ENCODE measurements at places on chromosomes 5 and 9. TPM values are rescaled to one million over a fixed set of nuclear protein-coding genes. Genes with fewer than 3 reads are reported as not detected.

C8G gene
- 3.2 TPM for total RNA-seq

DNA sequence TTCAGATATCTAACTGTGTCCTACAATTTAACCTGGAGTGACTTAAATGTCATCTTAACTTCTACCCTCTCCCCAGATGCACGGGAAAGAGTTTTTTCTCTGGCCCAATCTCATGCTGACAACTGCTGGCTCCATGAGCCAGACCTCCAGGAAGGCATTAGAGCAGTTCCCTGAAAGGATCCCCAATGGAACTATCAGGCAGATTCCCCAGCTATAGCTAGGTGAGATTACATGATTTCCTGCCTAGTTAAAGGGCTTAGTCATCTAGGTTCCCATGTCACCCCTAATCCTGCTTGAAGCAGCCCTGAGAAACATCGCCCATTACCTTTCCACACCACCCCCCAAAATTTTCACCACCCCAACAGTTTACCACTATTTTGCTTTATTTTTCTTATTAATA is 373.5 kb upstream of the TRPC7 start:
- DNase-seq: no peak

DNA sequence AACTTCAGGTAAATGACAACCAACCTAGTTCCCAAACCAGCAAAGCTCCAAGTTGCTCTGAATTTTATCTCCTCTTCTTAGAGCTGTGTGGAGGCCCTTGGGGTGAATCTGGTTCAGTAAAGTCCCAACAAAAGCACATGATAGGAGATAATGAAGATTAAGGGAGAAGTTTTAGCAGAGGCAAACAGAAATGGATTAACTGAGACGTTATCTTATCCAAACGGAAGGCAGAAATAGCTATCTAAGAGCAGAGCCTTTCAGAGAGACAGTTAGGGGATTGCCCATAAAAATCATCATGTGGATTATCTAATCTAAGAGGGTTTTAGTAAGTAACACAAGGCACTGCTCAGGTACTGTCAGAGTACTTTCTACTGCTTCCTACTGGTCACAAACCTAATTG is 183.9 kb upstream of the ZNF618 start:
- DNase-seq: no peak

PTAR1 gene
- 71.5 TPM for total RNA-seq

DNA sequence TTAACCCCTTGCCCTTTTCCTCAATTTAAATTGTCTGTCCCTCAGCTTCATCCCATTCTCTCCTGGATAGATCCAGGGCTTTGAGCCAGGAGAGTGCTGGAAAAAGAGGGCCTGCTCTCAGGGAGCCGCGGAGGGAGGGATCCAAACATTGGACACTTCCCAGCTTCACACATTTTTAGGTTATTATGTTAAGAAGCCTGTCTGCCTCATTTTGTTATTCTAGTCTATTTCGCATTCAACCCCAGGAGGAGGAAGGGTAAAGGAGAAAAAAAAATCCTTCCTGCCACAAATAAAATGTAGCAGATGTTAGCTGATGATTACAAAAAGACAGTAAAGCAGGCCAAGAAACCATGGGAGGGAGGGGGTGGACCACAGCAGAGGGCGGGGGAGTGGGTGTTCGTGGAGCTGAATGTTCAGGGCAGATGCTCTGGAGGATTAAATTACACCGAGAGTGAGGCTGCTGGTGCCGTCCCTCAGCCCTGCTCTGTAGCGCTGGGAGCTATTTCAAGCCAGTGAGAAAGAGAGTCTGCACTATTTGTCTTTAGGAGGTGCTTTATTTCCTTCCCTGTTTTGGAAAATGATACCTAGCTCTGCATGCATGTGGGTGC is 60.6 kb upstream of the ZFR start:
- no peak for DNase-seq

PCDHB9 gene
- 2.4 TPM for total RNA-seq

GRCh38 chr9:121944711-121945191 is 148.4 kb downstream of the TTLL11 start:
- DNase-seq: no peak

PCSK5 gene
- total RNA-seq: 44.3 TPM

ACSL6 gene
- total RNA-seq: 0.38 TPM

DNA sequence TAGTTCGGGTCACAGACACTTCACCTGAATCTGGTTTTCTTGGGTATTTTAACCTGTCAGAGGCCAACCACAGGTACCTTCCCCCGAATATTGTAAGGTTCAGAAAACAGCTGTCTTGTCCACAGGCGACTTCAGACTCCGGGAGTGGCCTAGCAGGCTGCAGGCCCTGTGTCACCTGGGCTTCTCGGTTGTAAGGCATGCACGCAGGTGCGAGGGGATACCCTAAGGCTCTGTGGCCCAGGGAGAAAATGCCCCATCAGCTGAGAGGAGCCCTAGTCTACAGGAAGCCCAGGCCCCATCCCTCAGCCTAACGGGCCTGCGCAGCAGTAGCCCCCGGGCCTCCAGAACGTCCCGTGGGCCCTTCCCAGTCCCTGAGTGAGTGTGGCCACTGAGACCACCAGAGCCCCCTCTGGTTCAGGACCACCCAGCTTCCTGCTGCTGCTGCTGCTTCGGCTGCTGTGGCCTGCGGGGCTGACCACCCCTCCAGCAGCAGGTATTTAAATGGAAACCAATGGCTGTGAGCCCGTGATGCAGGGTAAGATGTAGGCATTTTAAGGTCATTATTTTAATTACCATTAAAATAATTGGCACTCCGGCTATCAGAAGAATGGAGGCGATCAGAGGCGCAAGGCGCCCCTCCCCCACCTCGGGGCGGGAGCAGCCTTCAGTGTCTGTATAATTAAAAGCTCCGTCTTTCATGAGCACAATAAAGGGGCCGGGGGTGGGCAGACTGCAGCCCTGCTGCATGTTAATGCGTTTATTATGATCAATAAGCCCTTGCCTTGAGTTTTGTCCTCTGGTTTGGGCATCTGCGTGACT is 65.4 kb downstream of the PSMB7 start:
- no peak for DNase-seq

DNA sequence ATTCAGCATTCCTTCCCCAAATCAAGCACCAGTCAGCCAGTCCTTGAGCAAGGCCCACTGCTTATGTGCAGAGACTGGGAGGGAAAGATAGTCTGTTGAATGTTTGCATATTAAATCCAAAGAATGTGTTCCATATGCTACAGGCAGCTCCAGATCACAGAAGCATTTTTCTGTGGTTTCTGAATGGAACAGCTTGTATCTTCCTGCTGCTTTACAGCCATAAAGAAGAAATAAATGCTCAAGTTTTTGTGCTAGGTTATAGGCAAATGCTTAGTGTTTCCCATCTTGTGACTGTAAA is 310.3 kb downstream of the TRIM36 start:
- DNase-seq: no peak

- DNase-seq: no peak
Measured at GRCh38 chr5:116865651-116866050, 291.0 kb upstream of the SEMA6A start.

DNA sequence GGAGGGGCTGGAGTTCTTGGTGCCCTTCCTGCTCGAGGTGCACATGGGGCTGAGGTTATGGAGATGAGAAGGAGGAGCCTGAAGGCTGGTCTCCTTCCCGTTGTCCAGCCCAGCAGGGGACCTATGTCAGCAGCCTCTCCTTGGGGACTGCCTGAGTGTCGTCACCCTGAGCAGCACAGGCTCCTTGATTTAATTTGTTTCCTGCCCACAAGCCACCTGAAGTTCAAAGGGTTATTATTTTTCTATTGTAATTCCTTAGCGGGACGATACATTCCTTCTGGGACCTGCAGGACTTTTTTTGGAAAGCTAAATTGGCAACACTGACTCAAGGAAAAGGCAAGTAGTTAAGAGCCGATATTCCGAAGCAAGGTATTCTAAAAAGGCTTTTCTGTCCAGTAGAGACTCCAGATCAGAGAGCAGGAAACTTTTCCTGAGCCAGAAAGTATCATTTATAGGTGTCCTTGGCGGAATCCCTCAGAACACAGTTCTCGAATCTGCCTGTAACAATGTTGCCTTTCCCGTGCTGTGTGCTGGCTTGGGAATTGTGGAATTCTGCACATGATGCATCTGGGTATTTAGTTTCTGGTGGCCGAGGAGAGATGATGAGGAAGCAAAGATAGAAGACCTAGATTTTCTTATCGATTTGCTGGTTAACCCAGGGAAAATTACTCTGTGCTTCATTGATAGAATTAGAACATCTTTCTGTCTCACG is 55.4 kb downstream of the ARHGAP26 start:
- no peak for DNase-seq

- no peak for DNase-seq
Measured at GRCh38 chr5:170411100-170411499, 21.9 kb upstream of the KCNMB1 start.

NSG2 gene
- 1.3 TPM for total RNA-seq

GRCh38 chr5:53971551-53971950 is 338.8 kb downstream of the ARL15 start:
- DNase-seq: no peak

GRCh38 chr5:31086839-31087415 is 106.6 kb upstream of the CDH6 start:
- DNase-seq: no peak

- no peak for DNase-seq
Measured at GRCh38 chr5:161539016-161539415, 7.5 kb downstream of the GABRB2 start.

DNA sequence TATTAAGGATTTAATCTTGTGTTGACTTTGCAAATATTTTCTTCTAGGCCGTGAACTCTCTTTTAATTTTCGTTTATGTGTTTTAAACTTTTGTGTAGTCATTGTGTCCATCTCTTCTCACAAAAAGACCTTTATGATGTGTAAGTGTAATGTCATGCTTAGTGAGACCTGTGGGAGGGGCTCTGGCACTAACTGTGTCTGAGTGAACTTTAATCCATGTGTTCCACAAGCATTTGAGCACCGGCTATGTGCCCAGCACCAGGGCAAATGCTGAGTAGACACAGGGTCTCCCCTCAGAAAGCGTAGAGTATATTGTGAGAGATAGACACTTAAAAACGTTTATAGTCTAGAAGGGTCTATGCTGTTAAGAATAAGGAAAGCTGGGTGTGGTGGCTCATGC is 272.6 kb upstream of the TUT7 start:
- no peak for DNase-seq

DNA sequence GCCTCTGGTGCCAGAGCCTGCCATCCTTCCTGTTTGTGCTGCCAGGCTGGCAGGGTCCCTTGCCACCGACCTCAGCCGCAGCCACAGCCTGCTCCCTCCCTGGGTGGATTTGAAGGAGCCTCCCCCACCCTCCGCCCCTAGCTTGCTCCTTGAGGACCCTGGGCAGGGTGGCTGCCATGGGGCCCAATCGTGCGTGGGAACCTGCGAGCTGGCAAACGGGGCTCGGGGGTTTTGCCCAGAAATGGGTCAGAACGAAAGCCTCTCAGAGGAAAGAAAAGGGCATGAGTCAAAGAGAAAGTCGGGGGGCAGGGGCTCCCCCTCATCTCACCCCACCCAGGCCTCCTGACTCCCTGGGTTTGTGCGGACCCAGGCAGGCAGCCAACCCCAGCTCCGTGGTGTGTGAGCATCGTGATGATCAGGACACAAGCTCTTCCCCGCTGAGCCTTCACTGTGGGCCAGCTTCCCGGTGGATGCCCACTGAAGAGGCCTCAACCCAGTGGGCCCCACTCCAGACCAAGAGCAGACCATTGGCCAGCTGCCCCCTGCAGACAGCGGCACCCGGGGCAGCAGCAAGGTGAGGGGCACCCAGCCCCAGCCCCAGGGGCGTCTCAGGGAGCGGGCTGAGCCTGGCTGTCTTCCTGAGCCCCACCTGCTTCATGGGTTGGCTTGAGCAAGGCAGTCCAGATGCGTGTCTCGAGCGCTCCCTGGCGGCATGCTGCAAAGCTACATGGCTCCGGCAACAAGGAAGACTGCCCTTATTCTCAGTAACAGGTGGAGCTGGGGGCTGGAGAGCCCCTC is 3.0 kb upstream of the FUT7 start:
- DNase-seq: peak; percentile 93

POC5 gene
- 13.3 TPM for total RNA-seq

CEP72 gene
- 9.7 TPM for total RNA-seq

GRCh38 chr9:114662081-114662989 is 4.7 kb upstream of the TEX53 start:
- DNase-seq: peak; percentile 42

DNA sequence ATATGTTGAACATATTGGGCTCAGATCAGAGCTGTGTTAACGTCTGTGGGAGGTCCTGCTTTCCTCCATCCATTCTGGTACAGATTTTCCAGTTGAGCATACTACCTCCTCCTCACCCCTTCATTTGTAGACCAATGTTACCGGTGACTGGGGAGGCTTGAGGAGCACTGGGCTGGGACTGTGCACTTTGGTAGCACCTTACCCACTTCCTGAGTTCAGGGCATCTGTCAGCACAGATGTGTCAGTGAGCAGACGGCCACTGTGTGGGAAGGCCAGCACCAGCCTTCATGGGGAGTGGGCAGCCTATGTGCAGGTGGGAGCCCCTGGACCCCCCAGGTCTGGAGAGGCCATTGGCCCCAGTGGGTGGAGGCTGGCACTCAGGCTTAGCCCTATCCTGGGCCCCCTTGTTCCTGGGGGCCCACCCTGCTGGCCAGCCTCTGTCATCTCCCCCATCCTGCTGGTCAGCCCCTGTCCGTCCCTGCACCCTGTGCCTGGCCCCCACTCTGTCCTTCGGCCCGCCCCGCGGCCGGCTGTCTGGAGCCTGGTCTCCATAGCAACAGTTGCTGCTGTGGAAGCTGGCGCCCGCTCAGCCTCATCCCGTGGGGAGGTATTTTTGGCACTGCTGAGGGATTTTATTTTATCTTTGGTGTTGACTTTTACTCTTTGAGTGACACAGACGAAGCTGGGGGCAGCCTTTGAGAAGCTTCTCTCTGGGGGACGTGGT is 21.3 kb downstream of the WNK2 start:
- DNase-seq: peak; percentile 75

All from mucosa of descending colon (tissue), 3 donors.